Stromal cell of bone marrow (primary cell): ENCODE measurements at places on chromosomes 6 and 20.

- peak; percentile 83 for DNase-seq
Measured at GRCh38 chr6:169292338-169293124, 38.9 kb upstream of the THBS2 start.

DNA sequence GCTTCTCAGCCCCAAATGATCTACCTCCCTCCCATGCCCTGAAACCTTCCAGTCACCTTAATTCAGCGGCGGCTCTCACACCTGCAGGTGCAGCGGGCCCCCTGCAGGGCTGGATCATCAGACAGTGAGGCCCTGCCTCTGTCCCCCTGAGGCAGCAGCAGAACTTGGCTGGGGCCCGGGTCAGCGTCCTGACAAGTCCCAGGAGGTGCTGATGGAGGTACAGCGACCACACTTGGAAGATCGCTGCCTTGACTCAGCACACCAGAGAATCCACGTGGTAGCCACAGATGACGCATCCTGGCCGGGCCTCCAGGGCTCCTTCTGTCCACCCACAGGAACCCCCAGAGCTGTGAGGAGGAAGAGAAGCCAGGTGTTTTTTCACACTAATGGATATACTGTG, 116.4 kb upstream of the THBS2 start:
- peak; percentile 24 for DNase-seq

DNA sequence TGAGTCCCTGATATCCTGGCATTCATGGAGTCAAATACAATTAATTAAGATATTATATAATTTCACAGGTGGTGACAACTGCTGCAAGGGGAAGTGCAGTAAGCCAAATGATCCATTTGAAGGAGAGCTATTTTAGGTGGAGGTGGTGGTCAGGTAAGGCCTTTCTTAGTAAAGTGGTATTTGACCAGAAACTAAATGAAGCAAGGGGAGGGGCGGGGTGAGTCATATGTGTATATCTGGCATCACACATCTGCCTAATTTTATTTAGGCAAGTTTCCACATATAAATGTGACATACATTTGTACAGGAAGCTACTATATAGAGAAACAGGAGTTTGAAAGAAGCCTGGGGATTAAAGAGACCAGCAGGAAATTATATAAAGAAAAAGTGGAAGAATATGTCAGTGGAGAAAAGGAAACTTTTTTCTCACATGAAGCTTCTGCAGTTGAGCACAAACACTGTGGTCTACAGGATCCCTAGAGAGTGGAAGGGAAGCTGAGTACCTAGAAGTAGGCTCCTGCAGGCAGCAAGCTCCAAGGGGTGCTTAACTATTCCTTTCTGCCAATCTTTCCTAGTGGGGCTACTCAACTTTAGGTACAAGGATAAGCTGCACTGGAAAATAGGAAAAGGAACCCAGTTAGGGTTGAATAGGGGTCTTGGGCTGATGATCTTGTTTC, 99.6 kb downstream of the OGFRL1 start:
- DNase-seq, result no peak

GRCh38 chr6:157068691-157069324, 254.5 kb downstream of the TMEM242 start:
- DNase-seq, result no peak

GRCh38 chr6:88815491-88815890, 147.9 kb downstream of the RNGTT start:
- no peak for DNase-seq

DNA sequence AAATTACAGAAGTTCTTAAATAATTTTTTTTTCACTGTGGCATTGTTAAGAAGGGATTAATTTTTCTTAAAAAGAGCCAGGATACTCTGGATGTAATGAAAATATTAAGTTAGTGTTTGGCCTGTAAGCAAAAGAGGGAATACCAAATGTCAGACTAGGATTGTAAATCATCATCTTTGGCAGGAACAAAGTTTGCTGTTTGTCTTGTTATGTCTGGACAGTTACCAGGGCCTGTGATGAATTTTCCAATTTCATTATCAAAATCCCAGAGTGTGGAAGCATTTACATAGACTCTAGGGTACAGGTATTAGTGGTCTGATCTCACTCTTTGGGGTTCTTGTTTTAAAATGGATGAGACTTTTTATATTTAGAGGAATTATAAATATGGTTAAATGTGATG, 26.1 kb downstream of the CEP57L1 start:
- DNase-seq, result peak; percentile 43

- DNase-seq, result no peak
Measured at GRCh38 chr6:104019075-104019753, 840.5 kb downstream of the HACE1 start.

GRCh38 chr6:70210462-70210861, 92.4 kb downstream of the COL9A1 start:
- no peak for DNase-seq

DNA sequence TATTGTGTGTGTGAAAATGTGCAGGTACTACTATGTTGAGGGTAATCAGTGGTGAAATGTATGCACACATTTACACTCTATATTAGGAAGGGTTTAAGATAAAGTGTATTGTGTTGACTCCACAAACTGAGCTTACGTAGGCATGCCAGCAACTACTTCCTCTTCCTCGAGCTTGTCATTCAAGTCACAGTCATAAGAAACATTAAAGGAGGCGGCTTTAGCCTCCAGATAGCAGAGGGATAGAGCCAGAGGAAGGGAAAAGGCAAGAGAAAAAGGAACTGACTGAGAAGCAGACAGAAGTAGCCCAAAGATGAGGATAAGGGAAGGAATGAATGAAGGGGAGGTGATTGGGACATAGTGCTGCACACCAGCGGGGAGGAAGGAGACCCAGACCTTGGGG, 55.2 kb downstream of the SMLR1 start:
- DNase-seq, result no peak

DNA sequence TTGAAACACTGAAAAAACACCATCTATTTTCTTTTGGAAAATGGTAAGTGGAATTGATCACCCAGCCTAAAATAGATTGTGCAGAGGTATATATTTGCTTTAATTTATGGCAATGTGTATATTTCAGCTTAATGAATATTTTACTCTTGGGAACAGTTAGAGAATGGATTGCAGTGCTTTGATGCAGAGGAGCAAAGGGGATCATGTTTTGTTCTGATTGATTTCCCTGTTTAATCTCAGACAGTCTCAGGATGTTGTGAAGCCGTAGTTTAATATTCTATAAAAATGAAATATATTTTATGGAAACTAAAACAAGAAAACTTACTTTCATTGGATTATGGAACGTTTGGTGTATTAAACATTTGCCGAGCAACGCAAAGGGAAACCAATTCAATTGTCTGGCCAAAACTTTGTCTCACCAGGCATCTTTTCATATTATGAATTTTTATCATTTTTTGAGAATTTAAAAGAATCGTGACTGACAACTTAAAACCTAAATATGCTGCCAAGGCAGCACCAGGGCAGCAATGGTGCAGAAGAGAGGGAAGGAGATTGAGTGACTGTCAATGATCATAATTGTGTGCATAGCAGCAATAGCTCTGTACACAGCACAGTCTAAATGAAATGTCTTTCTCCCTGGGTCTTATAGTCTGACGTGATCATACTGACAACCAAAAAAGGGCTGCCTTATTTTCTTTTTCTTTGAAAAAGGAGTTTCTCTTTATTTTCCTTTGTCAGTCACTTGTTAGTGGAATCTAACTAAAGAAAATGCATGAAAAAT, 105.5 kb upstream of the EPHA7 start:
- no peak for DNase-seq

DNA sequence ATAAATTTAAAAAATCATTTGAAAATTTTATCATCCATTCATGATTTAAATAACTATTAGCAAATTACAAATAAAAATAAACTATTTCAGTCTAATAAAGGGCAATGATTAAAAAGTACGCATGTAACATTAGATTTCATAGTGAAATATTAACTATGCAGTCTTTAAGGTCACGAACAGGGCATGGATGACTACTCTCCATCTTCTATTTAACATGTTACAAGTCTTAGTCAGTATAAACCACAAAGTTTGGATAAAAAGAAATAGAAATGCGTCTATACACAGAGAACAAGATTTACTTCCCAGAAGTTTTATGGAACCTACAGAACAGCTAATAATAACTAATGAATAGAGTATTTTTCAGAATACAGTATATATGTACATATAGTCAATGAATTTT, 1016.0 kb downstream of the EYS start:
- no peak for DNase-seq

- peak; percentile 49 for DNase-seq
Measured at GRCh38 chr6:129498950-129499842, 210.8 kb downstream of the ARHGAP18 start.

DNA sequence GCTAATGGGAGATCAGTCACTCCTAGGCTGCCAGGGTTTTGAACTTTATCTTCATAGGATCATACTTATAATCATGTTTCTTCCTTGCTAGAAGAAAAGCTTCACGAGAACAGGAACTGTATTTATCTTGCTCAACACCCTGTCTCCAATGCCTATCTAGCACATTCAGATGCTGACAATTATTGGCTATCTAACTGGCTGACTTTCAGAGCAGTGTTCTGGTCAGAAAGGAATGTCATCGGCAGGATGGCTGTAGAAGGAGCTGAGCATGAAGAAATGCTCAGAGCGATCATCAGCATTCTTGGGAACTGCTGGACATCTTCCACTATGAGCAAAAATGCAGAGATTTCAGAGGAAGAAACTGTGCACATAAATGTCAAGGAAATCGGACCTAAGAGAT, 628.0 kb upstream of the NRSN1 start:
- DNase-seq, result peak; percentile 20

- DNase-seq, result no peak
Measured at GRCh38 chr20:44478206-44478605, 2.5 kb downstream of the TTPAL start.

GRCh38 chr6:154134471-154135147, 95.6 kb downstream of the OPRM1 start:
- no peak for DNase-seq

DNA sequence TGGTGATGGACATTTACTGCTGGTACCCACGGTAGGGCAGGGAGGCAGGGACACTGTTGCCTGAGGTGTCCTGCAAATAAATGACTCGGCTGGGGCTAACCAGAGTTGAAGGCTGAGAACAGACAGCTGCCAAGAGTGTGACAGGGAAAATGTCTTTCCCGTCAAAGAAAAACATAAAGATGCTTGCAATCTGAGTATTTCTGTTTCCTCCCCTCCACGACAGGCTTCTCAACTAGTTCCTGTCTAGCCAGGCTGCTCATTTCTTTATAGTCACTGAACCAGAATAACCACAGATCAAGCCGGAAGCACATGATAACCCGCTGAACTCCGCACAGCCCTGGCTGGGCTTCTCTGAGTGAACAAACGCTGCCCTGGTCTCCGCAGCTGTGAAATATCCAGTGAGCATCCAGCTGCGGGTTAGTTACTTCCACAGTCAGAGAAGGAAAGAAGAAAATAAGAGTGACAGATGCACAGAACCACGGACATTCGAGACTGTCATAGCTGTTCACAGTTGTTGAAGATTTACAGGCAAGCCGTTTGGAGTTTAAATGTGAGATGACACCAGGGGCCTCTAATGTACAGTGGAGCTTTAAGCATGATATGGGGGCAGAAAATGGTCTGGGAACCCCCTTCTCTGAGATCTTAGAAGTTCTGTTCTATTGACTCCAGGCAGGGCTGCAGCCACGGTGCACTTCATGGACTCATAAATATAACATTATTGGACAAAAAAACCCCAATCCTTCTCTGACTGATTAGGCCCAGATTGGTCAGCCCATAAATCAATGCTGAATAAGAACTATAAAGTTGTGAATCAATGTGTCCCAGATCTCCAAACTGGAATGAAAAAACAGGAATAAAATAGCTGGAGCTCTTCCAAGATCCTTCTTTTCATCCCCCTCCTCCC, 299.9 kb upstream of the SUPT3H start:
- no peak for DNase-seq

- DNase-seq, result no peak
Measured at GRCh38 chr6:140785926-140786325, 1346.8 kb upstream of the GJE1 start.

DNA sequence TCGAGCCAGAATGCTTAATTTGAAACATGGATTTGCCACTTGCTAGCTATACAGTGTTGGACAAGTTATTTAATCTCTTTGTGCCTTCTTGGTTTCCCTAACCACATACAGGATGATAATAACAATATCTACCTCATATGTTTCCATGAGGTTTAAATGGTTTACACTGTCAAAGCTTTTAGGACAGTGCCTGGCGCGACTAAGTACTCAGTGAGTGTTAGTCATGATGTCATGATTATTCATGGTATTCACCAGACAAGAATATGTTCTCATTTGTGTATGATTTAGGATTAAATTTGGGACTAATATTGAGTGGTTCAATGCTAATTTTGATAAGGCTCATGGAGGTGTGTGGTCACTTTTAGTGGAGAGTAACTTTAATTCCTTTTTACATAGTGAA, 167.4 kb downstream of the EYA4 start:
- DNase-seq, result no peak

GRCh38 chr6:154474648-154475428, 35.6 kb downstream of the CNKSR3 start:
- DNase-seq, result peak; percentile 76

DNA sequence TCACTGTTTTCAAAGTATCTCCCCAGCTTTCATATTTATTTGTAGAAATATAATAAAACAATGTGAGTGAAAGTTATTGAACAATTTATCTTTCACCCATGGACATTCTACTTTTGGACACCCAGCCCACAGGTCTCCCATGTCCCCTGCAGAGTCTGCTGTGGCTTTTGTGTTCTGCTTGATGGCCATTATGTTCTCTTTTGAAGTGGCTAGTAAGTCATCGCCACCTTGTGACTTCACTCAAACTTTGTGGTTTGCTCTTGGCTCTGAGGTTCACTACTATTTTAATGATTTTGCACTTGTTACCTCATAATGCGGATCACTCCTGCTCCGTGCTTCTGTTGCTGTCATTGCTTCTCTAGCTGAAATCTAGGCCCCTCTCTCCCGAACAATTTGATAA, 10.2 kb upstream of the DEFB113 start:
- DNase-seq, result no peak

GRCh38 chr6:33427585-33428223, 7.8 kb downstream of the SYNGAP1 start:
- DNase-seq, result no peak

- DNase-seq, result no peak
Measured at GRCh38 chr6:64930681-64931080, 776.3 kb downstream of the EYS start.

DNA sequence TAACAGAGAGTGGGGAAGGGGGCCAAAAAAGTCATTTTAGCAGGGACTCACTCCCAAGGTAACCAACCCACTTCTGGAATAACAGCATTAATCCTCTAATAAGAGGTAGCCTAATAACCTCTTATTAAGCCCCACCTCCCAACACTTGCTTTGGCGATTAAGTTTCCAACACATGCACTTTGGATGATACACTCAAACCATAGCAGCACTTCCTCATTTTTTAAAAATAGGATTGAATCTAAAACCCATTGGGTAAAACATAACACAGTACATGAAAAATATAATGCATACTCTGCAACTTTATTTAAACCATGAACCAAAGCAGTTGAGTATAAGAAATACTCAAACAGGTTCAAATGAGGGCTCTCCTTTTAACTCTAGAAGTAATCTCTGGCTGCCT, 318.3 kb downstream of the HACE1 start:
- DNase-seq, result no peak
